ENCODE measurements at places on chromosomes 12 and 14. TPM values are rescaled to one million over a fixed set of nuclear protein-coding genes. Genes with fewer than 3 reads are reported as not detected.

The TAS2R14 gene
- total RNA-seq, result 5.9 TPM

The SERPINA12 gene
- not detected for total RNA-seq

The DDX51 gene
- 19.3 TPM for total RNA-seq

GRCh38 chr12:100442403-100442802 is 31.3 kb upstream of the NR1H4 start:
- H3K27ac ChIP-seq, result no peak overlapping the region
- H3K36me3 ChIP-seq, result no peaks in the 10 kb centered on the region
- H3K4me1 ChIP-seq, result no peaks in the 10 kb centered on the region
- H3K4me3 ChIP-seq, result no peak overlapping the region

GRCh38 chr12:103905730-103906349 is 24.4 kb upstream of the HSP90B1 start:
- no peak for DNase-seq
- no peaks in the 10 kb centered on the region for H3K36me3 ChIP-seq
- no peaks in the 10 kb centered on the region for H3K4me1 ChIP-seq
- H3K27ac ChIP-seq, result no peak overlapping the region

- no peaks in the 10 kb centered on the region for H3K4me1 ChIP-seq
- no peak for DNase-seq
- no peak overlapping the region for H3K4me3 ChIP-seq
- no peaks in the 10 kb centered on the region for H3K27me3 ChIP-seq
- no peak overlapping the region for H3K27ac ChIP-seq
Observed at GRCh38 chr12:60345442-60345841, 749.6 kb downstream of the SLC16A7 start.

DNA sequence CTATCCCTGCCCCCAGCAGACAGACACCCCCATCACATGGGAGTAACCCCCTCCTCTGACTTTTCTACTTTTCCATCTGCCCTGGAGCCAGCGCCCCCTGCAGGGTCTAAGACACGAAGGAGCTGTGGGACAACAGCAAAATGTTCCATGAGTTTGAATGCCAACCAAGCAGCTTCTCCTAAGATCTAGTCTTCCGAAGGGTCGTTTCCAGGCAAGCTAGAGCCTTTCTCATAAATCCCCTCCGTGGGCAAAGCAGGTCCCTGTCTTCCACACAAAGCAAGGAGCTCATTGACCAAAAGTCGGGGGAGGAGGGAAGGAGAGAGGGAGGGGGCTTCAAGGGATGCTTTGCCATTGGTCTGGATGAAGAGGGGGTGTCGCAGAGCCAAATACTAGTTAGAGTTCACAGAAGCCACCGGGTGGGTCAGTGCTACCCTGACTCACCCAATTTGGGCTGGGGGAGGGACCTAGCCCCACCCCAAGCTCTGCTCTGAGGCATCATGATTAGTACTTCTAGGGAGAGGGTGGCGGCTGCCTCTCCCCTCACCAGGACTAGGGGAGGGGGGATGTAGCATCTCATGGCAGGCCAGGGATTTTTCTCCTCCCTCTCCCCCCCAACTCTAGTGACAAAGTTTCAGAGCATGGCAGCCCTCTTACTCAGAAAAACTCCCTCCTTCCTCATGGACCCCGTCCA is 1.6 kb downstream of the MSI1 start:
- H3K27me3 ChIP-seq, result peaks cover 46% of the 10 kb centered on the region
- no peak overlapping the region for H3K27ac ChIP-seq
- DNase-seq, result peak; percentile 85
- H3K36me3 ChIP-seq, result no peaks in the 10 kb centered on the region

DNA sequence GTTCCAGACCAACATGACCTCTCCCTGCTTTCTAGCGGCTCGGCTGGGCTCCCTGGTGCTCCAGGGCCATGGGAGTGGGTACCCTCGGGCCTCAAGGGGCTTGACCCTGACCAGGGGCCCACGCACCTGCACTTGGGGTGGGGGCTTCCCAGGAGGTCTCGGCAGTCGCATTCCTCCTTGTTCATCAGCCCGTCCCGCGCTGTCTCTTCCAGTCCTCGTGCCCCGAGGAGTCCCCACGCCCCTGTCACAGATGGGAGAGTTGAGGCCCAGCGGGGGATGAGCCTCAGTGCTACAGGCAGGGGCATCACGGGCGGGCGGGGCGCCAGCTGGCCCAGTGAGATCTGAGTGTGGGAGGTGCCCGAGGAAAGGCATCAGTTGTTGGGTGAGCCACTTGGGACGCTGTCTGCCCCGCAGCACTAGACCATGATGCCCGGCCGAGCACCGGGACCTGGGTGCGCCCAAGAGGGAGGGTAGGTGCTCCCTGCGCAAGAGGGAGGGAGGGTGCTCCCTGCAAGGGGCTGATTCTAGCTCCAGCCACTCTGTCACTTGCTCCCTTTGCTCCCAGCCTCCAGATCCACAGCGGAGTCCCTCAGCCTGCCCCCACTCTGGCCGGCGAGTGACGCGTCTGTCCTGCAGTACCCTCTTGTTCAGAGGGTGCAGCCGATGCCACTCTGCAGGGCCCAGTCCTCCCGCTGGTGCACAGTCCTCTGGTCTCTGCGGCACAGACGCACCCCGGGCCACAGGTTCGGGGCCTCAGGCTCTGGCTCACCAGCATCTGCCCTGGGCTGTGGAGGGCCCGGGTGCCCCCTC is 23.8 kb downstream of the MMP17 start:
- no peak for DNase-seq
- no peaks in the 10 kb centered on the region for H3K36me3 ChIP-seq
- no peak overlapping the region for H3K4me3 ChIP-seq
- no peak overlapping the region for H3K27ac ChIP-seq

DNA sequence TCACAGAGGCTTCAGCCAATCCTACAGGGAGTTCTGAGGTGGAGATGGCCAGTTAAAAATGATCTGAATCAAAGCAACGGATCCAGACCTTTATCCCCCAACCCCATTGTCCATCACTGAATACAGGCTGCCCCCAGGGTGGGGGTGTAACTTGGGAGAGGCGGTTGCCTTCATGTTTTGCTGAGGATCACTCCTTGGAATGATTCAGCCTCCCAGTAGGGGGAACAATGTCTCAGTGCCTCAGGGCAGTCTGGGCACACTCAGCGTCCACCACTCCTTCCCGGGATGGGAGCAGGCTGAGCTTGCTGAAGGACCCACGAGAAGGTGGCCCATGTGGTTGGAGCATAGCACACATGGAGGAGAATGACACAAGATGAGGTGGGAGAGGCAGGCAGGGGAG is 60.2 kb downstream of the RFX4 start:
- no peak overlapping the region for H3K4me3 ChIP-seq
- H3K27ac ChIP-seq, result no peak overlapping the region
- no peaks in the 10 kb centered on the region for H3K4me1 ChIP-seq
- DNase-seq, result no peak
- no peaks in the 10 kb centered on the region for H3K36me3 ChIP-seq
- no peaks in the 10 kb centered on the region for H3K27me3 ChIP-seq

GRCh38 chr14:70525691-70526090 is 9.1 kb downstream of the ADAM20 start:
- no peaks in the 10 kb centered on the region for H3K27me3 ChIP-seq
- peaks cover 3% of the 10 kb centered on the region for H3K36me3 ChIP-seq
- H3K27ac ChIP-seq, result no peak overlapping the region
- no peak for DNase-seq
- H3K4me3 ChIP-seq, result no peak overlapping the region

GRCh38 chr14:104357689-104358527 is 219.5 kb downstream of the KIF26A start:
- no peak overlapping the region for H3K4me3 ChIP-seq
- DNase-seq, result no peak
- H3K4me1 ChIP-seq, result no peaks in the 10 kb centered on the region

DNA sequence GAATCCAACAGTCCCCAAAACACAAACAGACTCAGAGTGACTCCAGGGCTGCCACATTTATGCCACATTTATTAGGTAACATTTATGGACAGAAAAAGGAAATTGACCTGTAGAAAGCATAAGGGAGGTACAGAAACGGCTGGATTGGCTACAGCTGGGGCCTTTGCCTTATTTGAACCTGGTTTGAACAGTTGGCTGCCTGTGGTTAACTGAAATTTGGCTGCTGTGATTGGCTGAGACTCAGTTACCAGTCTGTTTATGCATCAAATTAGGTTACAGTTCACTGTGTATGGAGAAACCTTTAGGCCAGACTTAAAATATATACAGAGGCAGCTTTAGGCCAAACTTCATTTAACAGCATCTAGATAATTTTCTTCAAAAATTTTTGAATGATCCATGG is 27.8 kb upstream of the PCNX1 start:
- peaks cover 13% of the 10 kb centered on the region for H3K4me1 ChIP-seq
- H3K36me3 ChIP-seq, result no peaks in the 10 kb centered on the region
- DNase-seq, result no peak
- H3K27me3 ChIP-seq, result no peaks in the 10 kb centered on the region
- no peak overlapping the region for H3K4me3 ChIP-seq

Data from GM23338 (cell line).